ENCODE measurements at places on chromosomes 5 and 9.

DNA sequence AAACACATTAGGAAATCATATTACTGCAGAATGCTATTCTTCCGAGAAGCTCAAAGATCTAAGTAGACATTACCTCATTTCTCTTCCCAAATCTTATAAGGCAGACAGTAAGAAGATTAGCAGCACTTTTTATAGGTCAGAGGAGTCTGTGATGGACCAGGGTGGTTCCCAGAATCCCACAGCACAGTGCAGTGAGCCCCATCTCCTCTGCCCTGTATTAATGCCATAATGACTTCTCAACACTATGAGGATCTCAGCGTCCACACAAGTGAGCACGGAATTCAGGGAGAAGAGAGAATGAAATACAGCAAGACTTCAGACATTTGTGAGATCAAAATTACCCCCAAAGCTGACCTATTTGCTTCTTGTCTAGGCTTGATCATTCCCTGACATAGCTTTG lies 49.9 kb downstream of the PRUNE2 start:
- no peak for DNase-seq

- DNase-seq: no peak
Observed at GRCh38 chr5:59661954-59662615, 231.4 kb downstream of the PDE4D start.

GRCh38 chr5:14322437-14323187 lies 179.5 kb downstream of the TRIO start:
- DNase-seq: no peak

DNA sequence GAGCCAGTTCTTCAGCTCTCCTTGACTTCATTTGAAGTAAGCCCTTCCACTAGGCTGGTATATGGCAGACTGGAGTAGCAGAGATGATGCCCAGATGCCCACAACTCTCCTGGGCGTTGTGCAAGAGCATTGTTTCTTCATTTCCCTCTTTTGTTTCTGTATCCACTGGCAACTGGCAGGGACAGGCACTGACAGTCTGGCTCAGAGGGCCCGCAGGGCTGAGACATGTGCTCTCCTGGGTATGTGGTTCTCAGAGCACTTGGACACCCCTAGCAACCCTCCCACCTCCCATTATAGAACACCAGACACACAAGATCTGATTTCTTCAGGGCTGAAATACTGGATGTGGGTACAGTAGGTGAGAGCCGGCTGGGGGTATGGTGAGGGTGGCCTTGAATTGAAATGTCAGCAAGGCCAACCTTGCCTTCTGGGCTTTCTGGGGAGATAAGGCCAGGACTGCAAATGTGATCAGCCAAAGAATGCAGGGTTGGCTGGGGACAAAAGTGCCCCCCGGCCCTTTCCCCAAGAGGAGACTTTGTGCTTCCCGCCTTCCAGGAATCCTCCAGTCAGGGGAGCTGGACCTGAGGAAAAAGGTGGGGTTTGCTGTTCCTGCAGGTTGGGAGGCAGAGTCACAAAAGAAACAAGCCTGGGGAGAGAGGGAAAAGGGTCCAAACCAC lies 28.6 kb upstream of the CTNNA1 start:
- no peak for DNase-seq

GRCh38 chr5:38598296-38598993 lies 42.0 kb upstream of the LIFR start:
- DNase-seq: no peak

DNA sequence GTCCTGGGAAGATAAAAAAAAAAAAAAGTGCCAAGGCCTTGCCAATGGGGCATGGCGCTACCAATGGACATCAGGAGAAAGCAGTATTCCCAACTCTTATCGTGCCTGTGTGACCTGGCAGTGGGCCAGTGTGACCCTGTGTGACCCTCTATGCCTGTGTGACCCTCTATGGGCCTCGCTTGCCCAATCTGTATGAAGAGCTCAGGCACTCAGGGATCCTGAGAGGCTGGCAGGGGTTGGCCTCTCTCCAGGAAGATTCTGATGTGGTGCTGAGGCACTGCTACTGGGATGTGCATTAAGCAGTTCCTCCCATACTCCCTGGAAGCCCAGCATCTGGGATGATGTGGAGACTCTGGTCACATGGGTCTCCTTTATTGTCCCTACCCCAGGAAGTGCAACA lies 179.2 kb downstream of the MACROH2A1 start:
- no peak for DNase-seq

DNA sequence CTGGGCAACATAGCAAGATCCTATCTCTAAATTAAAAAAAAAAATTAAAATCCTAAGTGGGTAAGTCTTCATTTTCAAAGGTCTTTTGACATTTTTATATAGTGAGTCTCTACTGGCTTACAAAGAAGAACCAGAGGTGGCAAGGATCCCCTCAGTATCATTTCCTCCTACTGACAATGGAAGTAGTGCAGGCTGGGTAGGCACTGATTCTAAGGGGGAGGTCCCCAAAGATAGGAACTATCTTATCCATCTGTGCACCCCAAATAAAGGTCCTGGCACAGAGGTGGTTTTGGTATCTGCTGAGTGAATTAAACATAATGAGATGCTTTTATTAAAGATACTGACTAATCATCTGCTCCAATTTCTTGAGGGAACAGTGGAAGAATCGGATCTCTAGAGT lies 4.2 kb downstream of the FAM193B start:
- no peak for DNase-seq

DNA sequence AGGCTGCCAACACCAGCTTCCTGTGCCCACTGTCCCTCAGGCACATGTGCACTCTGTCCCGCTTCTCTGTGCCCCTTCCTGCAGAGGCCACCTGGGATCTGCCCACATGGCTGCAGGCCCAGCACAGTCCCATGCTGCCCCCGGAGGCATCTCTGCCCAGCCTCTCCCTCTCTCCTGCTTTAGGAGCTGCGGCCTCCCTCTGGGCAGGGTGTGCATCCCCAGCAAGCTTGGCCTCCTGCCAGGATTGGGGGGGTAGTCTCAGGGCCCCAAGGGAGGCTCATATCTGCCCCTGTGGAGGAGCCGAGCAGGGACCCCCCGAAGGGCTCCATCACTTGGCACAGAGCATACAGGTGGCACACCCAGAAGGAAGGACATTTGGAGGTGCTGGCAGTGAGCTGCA lies 24.8 kb downstream of the FLT4 start:
- DNase-seq: no peak

DNA sequence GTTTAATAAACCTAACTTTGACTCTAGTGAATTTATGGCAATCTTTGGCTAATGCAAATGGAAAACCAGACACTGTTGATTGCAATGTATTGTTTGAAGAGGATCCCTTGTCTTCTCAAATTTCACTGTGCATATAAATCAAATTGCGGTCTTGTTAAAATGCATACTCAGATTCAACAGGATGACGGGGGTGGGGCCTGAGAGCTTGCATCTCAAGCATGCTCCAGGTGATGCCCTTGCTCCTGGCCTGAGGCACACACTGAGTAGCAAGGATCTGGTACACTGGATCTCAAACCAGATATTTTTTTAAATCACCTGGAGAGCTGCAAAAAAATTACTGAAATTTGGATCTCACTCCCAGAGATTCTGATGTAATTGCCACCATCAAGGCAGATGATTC lies 463.7 kb downstream of the DNAH5 start:
- DNase-seq: no peak

DNA sequence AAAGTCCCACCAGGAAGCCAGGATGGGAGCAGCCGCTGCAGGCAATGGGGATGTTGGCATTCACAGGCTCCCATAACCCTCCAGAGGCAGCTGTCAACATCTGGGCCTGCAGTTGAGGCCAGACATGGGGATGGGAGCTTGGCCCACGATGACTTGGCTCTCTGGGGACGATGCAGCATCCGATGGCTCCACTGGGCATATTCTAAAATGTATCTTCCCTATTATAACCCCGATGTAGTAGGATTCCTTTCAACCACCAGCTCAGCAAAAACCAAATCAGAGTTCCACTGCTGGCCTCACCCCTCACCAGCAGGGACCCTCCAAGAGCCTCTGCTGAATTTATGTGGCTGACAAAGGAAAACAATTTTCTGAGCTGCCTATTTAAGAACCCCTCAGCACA lies 7.1 kb downstream of the SPRY4 start:
- DNase-seq: no peak

DNA sequence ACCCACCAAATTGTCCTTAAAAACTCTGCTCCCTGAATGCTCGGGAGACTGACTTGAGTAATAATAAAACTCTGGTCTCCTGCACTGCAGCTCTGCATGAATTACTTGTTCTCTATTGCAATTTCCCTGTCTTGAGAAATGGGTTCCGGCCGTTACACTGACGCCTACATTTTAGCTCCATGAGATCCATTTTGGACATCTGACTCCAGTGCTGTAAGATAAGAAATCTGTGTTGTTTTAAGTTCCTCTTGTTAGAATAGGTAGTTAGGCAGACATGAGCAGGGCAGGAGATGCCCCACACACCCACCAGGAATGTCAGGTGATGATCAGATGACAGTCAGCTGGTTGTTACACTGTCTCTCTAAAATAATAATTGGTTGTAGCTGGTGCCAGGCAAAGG lies 125.8 kb upstream of the SHB start:
- no peak for DNase-seq

- no peak for DNase-seq
Observed at GRCh38 chr5:53381-54174, 38.4 kb upstream of the PLEKHG4B start.

- no peak for DNase-seq
Observed at GRCh38 chr5:164059471-164059870, 554.1 kb downstream of the MAT2B start.

DNA sequence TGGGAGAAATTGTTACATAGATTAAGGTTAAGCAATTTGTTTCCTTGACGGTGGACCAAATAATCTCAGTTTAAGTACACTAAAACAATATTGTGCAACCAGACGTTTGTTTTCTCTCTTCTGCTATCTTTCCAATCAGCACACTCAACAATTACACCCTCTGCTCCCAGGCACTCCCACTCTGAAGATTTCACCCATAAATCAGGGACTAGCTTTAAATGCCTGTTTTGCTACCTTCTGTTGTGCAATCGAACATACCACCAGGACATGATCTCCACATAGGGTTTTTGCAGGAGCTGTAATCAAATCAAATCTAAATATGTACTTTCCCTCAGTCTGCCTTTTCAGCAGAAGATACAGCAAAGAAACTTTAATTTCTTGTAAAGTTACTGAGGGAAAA lies 405.8 kb upstream of the TLE4 start:
- DNase-seq: no peak

GRCh38 chr5:59588922-59589321 lies 304.6 kb downstream of the PDE4D start:
- DNase-seq: no peak

DNA sequence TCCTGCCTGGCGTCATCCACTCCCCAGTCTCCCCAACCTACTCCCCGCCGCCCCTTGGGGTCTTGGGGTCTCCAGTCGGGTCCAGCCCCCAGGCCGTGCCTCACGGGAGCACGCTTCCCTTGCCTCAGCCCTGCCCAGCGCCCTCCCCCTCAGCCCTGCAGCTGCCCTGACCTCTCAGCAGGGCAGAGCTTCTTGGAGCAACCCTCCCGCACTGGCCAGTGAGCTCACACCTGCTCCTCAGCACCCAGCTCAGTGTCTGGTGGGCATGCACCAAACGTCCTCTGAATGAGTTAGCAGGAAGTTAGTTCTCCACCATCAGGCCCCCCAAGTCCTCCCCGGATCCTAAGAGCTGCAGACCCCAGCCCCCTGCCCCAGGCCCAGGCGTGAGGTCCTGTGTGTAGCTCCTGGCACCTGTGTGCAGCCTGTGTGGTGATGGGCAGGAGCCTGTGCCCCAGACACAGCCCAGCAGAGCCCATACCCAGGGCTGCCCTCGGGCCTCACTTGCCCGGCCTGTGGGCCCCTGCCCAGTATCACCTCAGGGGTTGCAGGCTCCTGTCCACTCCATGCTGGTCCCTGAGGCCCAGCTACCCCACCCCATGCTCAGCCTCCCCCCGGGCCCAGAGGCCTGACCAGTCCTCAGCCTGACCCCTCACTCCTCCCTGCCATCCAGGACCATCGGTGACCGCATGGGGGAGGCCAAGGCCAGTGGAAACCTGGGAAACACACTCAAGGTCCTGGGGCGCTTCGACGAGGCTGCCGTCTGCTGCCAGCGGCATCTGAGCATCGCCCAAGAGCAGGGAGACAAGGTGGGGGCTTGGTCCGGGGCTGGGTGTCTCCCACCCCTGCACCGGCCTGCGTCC lies 8.2 kb downstream of the GPSM1 start:
- DNase-seq: no peak

DNA sequence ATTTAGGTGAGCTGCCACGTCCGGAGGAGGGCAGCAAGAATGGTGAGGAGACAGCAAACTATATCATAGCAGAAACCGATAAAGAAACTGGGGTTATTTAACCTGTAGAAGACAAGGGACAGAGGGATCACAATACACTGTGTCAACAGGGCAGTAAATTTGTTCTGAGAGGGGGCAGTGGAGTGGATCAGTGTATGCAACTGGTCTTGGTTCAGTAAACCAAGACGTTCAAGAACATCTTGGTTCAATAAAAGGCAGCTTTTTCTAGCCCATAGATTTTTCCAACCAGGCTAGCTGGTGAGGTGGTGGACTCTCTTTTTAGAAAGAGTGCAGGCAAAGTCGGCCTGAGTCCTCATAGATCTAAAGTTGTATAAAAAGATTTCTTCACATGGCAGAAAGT lies 55.3 kb downstream of the PLAC8L1 start:
- no peak for DNase-seq

DNA sequence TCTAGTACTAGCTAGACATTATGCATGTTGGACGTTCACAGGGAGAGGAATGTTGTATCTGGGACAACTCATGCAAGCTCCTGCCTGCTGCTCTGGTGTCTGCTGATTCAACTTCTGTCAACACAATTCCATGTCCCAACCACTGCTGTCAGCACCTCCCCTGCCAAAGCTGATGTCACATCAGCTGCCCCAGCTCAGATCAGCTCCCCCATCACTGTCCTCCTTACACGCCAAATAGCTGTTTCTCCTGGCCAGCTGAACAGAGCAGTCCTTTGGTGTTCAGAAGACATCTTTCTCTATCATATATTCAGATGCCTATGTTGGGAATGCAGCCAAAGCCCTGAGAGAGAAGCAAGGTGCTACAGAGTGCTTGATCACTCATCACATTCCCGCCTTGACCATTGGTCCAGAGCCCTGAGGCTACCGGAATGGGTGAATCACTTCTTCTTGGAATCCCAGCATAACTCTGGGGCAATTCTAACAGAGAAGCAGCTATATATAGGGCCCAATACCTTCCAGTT lies 223.3 kb downstream of the SEC61B start:
- DNase-seq: no peak

Measured in CD4-positive, alpha-beta T cell treated with Interleukin-6 at 100 ng/mL for 8 hours (primary cell).